ENCODE measurements at places on chromosomes 7 and 10.

- no peak for DNase-seq
Measured at GRCh38 chr10:79936625-79937615, 12.0 kb downstream of the SFTPD start.

DNA sequence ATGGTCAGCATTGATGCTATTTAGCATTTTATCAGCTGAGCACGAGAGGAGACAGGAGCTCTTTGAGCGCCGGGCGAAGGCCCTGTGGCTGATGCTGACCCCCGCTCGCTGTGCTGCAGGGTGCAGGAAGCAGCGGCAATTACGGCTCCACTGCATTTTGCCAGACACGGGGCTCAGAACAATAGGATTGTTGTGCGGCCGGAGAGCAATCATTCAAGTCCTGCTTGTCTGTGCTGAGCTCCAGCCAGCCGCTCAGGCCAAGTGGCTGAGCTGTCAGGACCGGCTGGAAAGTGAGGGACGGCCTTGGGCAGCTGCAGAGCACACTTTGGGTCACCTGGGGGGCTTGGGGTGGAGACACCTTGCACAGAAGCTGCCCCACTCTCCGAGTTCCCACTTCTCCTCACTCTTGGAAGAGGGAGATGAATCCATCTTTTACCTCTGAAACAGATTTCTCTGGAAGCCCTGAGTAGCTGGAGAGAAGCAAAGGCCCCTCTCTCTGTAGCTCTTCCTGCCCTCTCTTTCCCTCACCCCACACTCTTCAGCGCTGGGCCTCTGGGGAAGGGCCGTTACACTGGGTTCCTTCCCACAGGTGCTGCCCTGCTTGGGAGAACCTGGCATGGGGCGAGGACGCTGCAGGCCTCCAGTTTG, 17.3 kb upstream of the ADARB2 start:
- DNase-seq: peak; percentile 79

DNA sequence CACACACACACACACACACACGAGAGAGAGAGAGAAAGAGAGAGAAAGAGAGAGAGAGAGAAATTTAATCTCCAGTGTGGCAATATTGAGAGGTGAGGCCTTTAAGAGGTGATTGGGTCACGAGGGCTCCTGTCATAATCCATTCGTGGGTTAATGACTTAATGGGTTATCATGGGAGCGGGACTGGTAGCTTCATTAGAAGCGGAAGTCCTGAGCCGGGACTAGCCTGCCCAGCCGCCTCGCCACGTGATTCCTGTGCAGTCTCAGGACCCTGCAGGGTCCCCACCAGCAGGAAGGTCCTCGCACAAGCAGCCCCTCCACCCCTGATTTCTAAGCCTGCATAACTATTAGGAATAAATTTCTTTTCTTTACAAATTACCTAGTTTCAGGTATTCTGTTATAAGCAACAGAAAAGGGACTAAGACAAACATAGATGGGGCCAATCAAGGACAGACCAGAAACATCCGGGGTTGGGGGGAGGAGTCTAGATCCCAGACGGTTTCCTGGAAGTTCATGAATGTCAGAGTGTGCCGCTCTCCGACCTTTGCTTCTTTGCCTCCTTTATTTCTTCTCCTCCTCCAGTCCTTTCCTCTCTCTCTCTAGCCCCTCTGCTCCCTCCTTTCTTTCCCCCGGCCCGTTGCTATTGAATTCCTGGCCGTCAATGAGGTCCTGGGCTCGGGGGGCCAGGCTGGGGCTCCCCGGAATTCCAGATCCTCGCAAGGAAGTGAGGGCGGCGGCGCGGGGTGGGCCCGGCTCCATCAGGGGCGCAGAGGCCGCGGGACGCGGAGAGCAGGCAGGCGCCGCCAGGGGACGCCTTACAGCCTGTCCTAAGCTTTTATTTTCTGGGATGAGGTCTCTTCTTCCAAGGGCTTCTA, 146.8 kb downstream of the CYP26A1 start:
- no peak for DNase-seq

GRCh38 chr10:70903262-70903921, 15.0 kb upstream of the PCBD1 start:
- DNase-seq: peak; percentile 75

DNA sequence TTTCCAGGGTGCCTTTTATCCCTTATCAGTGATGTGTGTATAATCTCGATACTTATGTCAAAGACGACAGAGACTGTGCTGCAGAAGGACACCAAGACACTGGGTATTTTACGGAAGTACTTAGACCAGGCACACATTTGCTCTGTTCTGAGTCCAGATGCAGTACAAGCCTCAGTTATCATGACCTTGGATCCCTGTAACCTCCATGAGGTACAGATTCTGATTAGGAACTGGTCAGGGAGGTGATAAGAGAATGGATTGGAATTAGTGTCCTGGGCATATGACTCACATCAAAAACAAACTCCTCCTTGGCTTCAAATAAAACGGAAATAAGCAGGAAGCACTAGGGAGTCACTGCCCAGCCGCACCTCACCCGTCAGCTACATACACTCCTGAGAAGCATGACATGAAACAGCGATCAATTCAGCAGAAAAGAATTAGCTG, 146.5 kb downstream of the SFMBT2 start:
- no peak for DNase-seq

GRCh38 chr7:155221547-155221946, 76.1 kb upstream of the INSIG1 start:
- no peak for DNase-seq

DNA sequence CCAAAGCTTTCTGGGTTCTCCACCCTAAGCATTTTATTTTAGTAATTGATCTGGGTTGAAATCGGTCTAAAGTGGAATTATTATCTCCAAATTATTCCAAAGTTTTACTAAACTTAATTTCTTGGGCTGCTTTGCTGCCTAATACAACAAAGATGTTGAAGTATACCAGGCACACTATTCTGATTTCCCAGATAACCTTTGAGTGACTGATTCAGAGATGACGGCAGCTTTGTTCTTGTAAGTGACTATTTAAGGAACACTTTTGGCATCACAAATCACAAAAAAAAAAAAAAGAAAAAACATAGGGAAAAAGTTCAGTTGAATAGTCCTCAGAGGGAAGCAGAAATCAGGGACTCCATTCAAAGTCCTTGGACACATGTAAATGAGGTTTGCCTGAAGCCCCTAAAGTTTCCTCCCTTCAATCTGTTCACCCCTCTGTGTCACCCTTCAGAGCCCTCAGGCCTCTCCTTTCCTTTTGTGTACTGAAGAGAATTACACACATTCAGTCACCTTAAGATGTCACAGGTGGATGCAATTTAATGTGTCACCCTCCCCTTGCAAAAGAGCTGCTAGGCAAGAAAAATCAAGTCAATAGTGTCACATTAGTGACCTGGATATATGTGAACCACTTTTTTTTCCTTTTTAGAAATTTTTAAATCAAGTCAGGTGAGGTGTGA, 81.5 kb downstream of the RTKN2 start:
- DNase-seq: no peak

DNA sequence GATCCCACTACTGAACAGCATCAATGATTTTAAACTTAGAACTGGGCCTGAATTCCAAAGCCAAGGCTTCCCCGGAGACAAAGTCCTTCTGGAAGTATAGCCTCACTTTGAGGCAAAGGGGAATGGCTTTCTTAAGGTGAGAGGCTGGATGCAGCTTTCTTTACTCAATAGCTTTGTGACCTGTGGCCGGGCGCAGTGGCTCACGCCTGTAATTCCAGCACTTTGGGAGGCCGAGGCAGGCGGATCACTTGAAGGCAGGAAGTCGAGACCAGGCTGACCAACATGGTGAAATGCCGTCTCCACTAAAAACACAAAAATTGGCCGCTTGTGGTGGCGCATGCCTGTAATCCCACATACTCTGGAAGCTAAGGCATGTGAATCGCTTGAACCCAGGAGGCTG, 3.2 kb upstream of the FGFR2 start:
- no peak for DNase-seq

GRCh38 chr7:48052748-48053147, 17.4 kb downstream of the C7orf57 start:
- no peak for DNase-seq

DNA sequence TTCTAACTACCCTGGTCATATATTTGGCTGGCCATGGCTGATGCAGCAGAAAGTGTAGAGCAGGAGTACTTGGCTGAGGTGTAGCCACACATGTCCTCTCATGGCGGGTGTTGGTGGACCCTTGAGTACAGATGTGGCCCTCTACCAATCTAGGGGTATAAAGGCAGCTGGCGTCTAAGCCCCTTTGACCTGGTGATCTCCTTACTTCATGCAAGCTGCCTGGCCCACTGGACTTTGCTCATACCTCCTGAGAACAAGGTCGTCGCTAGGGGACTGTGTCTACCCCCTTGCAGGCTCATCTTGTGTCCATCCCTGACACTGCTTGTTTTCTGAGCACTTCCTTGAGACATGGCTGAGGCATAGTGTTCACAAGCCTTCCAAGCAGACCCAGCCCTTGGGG, 287.8 kb downstream of the RPS24 start:
- no peak for DNase-seq

GRCh38 chr10:99431190-99431760, 851 bp upstream of the GOT1 start:
- peak; percentile 58 for DNase-seq

DNA sequence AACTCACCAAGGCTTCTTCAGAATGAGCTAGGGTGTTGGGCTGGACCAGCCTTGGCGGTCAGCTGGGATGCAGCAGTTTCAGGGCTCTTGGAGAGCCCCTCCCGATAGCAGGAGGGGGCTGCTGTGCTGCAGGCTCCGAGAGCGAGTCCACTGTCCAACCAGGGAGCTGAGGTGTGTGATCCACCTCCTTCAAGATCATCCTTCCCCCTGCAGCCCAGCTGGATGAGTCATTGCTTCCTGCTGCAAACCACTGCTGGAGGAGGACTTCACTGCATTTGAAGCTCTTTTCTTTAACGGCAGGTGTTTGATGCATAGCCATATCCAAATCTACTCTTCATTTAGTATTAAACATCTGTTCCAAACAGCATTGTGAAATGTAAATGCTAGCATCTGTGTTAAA, 54.2 kb upstream of the EBF3 start:
- no peak for DNase-seq

DNA sequence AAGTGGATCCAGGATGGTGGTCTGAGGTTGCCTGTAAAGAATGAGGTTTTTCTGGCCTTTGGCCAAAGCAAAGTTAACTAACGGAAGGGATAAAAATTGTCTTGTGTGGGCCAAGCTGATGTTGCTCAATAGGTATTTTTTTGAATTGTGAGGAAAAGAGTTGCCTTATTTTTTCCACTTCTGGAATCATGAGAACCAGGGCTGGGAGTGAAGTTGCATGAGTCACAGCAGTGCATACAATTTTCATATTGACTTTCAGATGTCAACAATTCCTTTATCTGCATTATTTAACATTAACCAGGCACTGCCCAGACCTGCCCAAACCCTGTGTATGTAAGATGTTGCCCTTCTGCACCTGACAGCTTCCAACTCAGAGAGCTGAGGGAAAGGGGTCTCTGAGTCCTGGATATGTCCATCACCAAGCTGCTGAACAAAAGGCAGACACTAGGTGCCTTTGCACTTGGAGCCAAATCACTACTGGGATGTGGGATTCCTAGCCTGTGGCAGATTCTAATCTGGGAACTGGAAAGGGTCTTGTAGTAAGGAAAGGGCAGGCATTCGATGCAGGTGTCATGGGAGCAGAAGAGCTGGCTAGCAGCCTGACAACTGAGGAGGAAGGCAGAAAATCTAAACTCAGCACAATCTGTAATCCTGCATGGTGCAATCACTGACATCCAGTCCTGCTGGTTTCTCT, 52.3 kb upstream of the SLC35B4 start:
- no peak for DNase-seq

- DNase-seq: no peak
Measured at GRCh38 chr7:33750177-33750576, 155.2 kb upstream of the BMPER start.

- no peak for DNase-seq
Measured at GRCh38 chr10:108095932-108096925, 931.7 kb upstream of the SORCS1 start.

- DNase-seq: no peak
Measured at GRCh38 chr7:137360087-137360679, 16.6 kb upstream of the PTN start.

- DNase-seq: no peak
Measured at GRCh38 chr10:100847440-100847839, 65.3 kb upstream of the SLF2 start.

- DNase-seq: no peak
Measured at GRCh38 chr10:115972426-115972825, 300.6 kb downstream of the GFRA1 start.

DNA sequence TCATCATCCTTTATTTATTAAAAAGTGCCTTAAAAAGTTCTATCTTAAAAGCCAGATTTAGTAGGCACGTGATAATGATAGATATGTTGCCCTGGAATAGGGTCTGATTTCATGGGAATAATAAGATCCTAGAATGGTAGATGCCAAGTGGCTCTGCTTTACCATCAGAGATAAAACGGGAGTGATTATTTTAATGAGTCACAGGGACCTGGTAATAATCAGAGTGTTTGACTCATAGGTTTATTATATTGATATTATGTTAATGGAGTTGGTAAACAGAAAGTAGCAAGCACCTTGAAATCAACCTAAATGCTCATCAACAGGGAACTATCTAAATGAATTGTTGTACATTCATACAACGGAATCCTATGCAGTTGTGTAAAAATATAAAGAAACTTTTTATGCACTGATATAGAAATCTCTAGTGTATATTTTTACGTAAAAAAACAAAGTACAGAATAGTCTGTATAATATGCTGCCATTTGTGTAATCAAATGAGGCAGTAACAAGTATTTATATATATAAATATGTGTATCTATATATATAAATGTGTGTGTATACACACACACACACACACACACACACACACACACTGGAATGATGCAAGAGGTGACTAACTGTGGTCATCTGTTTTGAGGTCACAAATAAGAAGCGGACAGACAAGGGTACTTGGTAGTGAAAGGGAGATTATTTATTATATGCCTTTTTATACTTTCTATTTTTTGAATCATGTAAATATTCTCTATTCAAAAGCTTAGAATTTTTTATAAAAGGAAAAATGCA, 78.6 kb upstream of the DYNC1I1 start:
- DNase-seq: no peak

DNA sequence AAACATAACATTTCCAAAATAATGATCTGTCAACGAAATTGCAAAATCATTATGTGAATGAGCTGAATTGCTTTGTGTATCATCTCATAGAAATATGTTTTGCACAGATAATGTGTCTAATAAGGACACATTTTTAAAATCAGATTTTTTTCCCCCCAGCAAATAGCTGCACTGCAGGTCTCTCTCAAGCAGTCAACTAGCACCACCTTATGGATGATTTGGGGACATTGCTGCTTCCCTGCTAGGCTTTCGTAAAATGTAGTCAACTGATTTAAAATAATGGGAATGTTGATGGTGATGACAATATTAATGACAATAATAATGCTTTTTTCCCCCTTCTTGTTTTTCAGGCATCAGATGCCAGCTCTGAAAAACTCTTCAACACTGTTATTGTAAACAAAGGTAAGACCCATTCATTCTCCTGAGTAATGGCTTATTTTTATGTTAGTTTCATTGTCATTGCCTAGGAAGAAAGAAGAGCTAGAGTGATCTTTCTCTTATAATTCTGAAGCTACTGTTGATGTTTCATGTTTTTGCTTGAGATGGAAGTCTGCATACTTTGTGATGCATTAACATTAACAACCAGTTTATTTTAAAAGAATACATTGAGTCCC, 433.6 kb upstream of the GALNT17 start:
- DNase-seq: no peak

All from dorsolateral prefrontal cortex (tissue), 122 donors.